Spleen (tissue), 13 donors: ENCODE measurements at places on chromosomes 6 and 20.
A peak's percentile ranks its signal among the peaks of the same experiment; 100 is the strongest.

- no peak for DNase-seq
Measured at GRCh38 chr6:9083108-9083507, 647.8 kb upstream of the SLC35B3 start.

DNA sequence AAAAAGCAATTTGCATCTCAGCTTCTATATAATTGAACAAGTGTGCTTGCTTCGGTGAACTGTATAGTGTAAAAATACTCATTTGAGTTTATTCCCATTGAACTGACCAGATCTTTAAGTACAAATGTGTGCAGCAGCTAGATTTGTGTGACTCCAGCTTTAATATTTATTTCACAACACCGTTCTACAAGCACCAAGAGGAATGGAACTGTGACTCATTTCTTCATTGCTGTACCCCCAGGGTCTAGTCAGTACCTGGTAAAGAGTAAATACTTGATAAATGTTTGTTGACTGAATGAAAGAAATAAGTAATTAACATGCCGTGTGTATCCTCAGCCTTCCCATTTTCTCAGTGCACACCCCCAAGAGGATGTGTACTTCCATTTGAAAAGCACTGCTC is 464.8 kb downstream of the CBLN4 start:
- DNase-seq: no peak

GRCh38 chr6:149961728-149962425 is 1.9 kb upstream of the ULBP1 start:
- no peak for DNase-seq

DNA sequence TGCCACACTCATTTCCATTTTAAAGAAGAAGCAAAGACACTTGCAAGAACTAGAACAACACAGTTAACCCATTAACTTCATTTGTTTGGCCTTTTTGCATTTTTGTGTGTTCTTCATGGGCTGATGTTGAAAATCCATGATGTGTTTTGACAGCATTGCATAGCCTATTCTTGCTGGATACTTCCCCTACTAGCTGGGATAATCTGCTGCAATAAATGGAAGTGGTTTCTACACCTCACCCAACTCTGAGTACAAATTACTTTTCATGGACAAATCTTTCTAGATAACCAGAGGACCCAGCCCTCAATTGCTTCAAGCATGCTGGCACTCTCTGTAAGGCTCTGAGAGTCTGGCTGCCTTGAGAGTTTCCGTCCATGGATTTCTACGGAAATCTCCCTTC is 26.5 kb downstream of the CST9L start:
- no peak for DNase-seq

DNA sequence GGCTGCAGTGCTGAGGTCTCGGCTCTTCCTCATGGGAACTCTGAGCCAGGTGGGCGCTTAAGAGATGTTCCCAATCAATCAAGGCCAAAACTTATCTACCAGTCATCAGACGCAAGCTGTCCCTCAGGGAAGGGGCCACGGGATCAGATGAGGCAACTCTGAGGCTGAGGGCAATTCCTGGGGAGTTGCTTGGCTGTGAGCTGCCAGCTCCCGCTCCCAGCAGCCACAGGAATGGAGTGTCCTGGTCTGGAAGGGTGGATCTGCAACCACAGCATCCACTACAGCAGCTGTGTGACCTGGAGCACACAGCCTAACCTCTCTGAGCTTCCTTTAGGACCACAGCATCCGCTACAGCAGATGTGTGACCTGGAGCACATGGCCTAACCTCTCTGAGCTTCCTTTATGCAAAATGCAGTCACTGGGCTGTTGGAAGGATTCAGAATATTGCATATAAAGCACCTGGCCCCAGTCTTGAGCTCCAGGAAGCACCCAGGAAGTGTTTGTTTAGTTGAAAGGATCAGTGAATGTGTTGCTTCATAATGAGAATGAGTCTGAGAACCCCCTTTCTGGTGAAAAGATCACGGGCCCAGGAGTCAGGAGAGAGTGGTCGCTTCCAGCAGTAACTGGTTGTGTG is 60.9 kb downstream of the TFAP2C start:
- DNase-seq: no peak

- peak; percentile 76 for DNase-seq
Measured at GRCh38 chr6:108966855-108967755, 118.9 kb downstream of the ARMC2 start.

GRCh38 chr20:18984238-18985200 is 170.9 kb downstream of the SCP2D1 start:
- no peak for DNase-seq

- DNase-seq: no peak
Measured at GRCh38 chr6:108672641-108673040, 111.9 kb downstream of the FOXO3 start.

GRCh38 chr6:135644394-135644793 is 146.9 kb upstream of the AHI1 start:
- no peak for DNase-seq

DNA sequence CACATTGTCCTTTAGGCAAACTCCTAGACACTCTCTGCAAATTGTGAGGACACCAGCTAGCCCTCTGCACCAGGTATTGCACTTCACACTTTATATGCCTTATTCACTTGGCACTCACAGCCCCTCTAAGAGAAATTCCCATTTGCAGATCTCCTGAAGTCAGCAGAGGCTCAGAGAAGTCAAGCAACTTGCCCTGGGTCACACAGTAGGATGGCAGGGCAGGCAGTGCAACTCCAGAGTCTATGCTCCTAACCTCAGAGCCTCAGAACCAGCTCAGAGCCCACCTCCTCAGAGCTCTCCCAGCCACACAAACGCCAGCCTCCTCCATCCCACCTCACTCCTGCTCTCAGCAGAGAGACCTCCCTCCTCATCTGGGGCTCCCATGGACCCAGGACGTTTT is 52.4 kb upstream of the BLCAP start:
- no peak for DNase-seq

DNA sequence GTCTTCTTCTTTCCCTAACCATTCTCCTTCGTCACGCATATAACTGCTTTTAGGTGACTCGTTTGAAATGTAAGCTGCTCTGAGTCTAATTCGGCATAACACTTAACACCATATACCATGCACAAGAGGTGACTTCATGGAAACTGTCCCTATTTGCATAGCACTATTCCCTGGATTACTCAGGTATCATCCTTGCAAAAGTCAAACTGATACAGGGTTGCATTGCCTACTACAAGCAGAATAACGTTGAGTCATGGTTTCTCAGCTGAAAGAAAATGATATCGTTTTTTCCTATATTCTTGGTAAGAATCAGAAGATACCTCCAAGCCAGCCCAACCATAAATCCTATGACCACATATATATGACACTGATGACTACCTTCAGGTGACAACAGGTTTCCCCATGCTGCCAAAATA is 227.5 kb downstream of the ATXN1 start:
- no peak for DNase-seq

DNA sequence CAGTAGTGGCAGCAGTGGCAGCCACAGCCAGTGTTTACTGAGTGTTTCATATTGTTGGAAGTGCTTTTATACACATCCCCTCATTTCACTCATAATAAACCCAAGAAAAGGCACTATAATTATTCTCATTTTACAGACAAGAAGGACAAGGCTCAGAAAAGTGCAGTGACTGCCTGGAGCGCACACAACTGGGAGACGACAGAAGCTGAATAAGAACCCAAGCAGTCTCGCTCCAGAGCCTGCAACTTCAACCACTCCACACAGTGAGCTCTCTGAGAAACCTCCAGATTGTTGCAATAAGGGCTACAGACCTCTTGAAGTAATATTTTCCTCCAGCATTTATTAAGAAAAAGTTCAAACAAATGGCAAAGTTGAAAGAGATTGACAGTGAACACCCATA is 76.9 kb downstream of the PLCG1 start:
- DNase-seq: no peak

- DNase-seq: no peak
Measured at GRCh38 chr6:86423571-86423970, 513.8 kb upstream of the HTR1E start.

GRCh38 chr6:145051661-145052060 is 683.7 kb downstream of the EPM2A start:
- no peak for DNase-seq

DNA sequence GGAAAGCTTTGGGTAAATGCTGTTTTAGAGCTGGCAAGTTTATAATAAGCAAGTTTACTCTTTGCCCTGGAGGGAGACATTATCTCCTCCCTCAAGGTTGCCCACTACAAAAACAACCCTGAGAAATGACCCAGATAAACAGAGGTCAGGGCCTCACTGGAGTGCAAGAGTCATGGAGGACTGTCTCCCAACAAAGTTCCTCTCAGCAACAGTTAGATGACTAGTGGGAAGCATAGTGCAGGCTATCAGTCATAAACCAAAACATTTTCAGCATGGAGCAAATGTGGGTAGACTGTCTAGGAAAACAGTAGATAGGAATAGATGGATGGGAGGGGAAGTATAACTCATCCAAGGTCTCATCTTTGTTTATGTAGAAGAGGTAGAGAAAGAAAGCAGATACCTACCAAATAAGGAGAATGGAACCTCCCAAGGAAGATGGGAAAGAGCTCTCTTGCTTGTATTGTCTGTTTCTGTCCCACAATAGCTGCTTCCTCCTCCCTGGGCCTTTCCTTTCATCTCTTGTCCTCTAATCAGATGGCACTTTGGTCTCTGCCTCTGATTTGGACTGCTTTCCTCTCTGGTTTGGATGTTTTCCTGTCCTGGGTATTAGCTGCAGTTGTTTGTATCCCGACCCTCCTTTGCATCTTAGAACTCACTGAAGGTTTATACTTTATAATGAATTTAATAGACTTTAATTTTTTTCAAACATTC is 95.4 kb downstream of the WASF1 start:
- DNase-seq: no peak

- DNase-seq: no peak
Measured at GRCh38 chr6:105278813-105279212, 99.0 kb upstream of the POPDC3 start.

DNA sequence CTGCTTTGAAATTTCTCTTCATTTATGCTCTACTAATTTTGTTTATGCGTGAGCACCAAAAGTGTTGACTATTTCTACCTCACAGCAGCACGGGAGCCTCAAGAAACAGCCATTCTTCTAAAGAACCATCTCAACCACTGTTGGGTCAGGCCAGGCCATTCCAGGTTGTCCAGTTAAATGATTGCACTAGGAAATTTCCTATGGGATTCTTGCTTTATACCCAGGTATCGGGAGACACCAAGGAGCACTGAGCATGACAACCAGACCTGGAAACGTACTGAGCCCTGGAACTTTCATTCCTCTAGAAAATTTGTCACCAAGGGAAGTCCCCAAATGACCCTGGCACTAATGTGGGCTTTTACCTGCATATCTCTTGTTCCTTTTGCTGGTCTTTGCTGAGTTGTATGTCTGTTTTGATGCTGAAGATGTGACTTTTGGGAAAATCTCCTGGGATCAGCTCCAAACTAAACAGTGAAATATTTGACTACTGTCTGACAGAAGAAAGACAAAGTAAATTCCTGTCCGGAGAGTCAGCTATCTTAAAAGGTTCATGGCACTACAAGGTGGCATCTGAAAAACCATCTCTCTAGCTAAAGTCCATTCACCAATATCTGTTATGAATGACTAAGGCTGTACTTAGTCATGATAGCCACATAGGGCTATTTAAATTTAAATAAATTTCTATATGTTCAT is 70.5 kb downstream of the SNAP25 start:
- no peak for DNase-seq

DNA sequence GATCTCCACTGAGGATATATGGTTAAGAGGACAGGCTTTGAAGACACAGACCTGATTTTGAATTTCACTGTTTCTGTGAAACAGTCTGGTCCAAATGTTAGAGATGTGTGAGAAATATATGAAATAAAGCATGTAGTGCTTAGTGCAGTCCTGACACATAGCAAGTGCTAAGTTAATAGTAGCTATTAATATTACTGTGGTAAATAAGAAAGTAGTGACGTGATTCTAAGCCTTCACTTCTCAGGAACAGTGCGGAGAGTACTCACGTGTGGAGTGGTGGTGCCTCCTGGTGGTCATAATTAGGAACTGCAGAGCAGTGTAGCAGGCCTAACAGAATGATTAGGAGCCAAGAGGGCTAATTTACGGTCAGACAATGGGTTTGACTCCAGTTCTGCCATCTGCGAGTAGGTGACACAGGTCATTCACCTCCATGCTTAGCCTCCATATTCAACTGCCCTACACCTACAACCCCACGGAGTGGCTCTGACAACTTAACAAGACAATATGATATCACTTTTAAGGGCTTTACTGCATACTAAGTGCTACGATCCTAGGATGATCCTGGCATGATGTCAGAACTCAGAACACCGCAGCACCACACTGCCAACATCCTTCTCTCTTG is 106.2 kb downstream of the JPH2 start:
- no peak for DNase-seq

DNA sequence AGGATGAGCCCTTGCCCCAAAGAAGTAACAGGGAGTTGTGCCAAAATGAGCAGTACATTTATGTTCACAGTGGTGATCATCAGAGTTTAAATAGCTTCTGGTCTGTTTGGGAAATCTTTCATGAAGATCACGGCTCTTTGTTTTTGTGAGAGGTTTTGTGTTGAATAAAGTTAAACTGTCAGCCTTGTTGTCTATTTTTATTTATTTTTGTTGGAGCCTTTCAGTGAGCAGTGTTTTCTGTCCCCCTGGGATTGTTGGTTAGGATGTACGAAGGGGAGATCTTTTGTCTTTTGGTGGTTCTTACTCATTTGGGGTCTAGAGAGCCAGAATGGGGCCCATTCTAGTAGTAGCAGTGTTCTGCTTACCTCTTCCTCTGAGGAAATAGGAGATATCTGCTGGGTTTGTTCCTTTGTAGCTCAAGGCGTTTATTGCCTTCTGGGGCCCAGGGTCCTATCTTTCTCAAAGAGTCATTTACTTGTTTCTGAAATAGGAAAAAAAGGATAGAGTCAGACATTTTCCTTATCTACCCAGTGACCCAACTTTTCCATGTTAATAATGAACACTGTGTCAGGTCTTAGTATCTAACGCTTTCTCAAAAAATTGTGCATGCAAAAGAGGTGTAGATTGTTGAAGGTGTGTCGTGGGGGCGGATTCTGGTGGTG is 157.4 kb downstream of the JARID2 start:
- DNase-seq: no peak

GRCh38 chr6:56909115-56909907 is 45.6 kb upstream of the BEND6 start:
- DNase-seq: no peak

DNA sequence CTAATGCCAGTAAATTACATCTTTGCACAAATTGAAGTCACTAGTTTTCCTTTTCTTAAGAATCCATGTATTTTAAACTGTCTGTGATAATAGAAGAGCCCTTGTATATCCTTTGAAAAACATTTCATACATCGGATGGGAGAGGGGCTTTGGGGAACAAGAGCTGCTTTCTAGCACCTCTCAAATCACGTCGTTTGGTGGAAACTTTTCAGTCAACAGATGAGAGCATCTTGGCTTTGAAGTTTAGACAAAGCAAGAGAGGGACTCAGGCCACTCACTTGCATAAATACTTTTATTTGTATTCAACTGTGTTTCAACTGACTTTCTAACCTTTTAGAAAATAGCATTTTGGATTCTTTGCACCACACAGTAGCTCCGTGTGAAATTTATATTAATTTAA is 502.3 kb upstream of the IMPG1 start:
- no peak for DNase-seq

- DNase-seq: no peak
Measured at GRCh38 chr6:127516662-127517273, 2.4 kb downstream of the MTCL3 start.

- no peak for DNase-seq
Measured at GRCh38 chr6:117423754-117424153, 2.0 kb downstream of the ROS1 start.
